ENCODE measurements at places on chromosomes 16 and 17.

- DNase-seq: no peak
These were observed 1.9 kb downstream of the HS3ST2 start for GRCh38 chr16:22815863-22816262.

DNA sequence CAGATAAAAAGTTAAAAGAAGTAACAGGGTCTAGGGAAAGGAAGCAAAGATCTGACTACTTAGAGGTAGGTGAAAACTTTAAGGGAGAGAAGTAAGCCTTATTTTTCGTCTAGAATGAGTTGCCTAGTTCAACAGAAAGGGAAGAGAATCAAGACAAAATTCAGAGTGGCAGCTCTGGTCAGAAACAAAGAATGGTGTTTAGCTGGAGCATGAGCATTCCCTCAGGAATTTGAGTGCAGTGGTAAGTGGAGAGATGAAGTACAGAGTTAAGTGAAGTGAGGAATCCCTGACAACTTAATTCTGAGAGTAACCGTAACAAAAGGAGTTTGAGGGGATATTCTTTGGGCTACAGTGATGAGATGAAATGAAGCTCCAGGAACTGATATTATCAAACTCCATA lies 11.5 kb downstream of the SMG6 start:
- no peak for DNase-seq

- no peak for DNase-seq
These were observed 309.9 kb upstream of the ASIC2 start for GRCh38 chr17:33602981-33603380.

DNA sequence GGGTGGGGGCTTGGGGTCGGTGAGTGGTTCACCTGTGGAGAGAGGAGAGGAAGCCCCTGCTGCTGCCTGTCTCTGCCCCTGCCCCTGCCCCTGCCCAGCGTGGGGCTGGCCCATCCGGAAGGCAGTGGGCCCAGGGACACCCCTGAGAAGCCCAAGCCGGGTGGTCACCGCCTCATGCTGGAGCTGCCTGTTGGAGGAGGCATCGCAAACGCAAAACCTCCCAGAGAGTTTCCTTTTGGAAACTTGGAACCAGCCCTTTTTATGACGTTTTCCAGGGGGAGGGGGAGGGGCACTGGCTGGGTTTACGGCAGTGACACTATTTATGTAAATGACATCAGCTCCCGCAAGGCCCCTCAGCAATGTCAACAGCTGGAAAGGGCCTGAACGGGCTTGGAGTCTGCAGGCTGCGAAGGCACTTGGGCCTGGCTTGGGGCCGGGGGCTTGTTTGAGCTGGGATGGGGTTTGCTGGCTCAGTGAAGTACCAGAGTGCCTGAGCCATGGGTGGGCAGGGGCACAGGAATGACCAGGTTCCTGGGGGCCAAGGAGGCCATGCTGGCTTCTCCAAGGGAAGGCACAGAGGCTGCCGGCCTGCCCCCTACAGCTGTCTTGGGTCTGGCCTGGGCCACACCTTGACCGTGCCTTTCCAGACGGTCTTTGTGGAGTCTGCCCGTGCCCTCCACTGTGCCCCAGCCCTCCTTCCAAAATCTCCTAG lies 219.5 kb downstream of the NTN1 start:
- peak; percentile 9 for DNase-seq

DNA sequence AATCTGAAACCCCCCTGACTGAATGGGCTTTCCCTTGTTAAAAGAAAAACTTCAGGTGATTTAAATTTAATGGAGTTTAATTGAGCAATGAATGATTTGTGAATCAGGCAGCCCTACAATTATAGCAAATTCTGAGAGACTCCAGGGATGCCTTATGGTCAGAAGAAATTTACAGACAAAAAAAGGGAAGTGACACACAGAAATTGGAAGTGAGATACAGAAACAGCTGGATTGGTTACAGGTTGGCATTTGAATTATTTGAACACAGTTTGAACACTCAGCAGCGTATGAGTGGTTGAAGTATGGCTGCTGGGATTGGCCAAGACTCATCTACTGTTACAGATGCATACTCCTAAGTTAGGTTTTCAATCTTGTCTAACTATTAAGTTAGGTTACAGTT lies 19.0 kb upstream of the CPHXL start:
- DNase-seq: no peak

- no peak for DNase-seq
These were observed 44.5 kb downstream of the ZNRF1 start for GRCh38 chr16:75043175-75043895.

GRCh38 chr16:11140466-11140865 lies 115.5 kb downstream of the SOCS1 start:
- DNase-seq: no peak

- DNase-seq: no peak
These were observed 38.6 kb downstream of the ARHGAP27 start for GRCh38 chr17:45394091-45394490.

- no peak for DNase-seq
These were observed 1.3 kb downstream of the ARMC5 start for GRCh38 chr16:31460582-31461002.

- DNase-seq: no peak
These were observed 87.8 kb downstream of the GNAO1 start for GRCh38 chr16:56279132-56279531.

- DNase-seq: no peak
These were observed 80.5 kb downstream of the MYH13 start for GRCh38 chr17:10292057-10292937.

DNA sequence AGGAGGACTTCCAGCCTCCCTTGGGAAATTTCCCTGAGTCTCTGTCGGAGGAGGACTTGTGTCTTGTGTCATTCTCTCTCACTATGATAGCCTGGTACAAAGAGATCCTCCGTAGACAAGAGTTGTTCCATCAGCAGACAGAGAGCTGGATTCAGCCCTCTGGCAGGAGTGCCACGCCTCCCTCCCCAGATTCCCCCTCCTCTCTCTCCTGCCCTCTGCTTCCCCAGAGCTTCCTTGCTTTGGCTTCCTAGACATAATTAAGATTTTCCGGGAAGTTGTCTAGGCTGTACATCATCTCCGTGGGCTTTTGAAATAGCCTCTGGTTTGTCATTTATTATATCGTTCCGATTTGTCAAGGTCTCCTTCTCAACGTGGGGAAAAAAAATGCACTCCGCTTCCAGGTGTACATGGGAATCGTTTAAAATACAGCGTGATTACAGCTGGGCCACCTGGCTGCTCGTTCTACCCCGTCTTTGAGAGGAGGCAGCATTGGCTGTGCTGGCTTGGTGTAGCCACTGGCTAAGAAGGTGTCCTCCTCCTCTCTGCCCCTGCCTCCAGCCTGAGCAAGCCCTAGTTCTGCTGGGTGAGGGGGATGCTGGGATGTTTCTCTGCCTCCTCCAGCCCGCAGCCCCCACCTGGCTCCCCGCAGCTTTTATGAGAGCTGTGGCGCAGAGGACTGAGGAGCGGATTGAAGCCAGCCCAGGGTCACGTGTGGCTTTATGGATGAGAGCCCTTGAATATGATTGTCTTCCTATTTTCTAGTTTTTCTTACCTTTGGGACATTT lies 282.5 kb downstream of the SNX29 start:
- no peak for DNase-seq

DNA sequence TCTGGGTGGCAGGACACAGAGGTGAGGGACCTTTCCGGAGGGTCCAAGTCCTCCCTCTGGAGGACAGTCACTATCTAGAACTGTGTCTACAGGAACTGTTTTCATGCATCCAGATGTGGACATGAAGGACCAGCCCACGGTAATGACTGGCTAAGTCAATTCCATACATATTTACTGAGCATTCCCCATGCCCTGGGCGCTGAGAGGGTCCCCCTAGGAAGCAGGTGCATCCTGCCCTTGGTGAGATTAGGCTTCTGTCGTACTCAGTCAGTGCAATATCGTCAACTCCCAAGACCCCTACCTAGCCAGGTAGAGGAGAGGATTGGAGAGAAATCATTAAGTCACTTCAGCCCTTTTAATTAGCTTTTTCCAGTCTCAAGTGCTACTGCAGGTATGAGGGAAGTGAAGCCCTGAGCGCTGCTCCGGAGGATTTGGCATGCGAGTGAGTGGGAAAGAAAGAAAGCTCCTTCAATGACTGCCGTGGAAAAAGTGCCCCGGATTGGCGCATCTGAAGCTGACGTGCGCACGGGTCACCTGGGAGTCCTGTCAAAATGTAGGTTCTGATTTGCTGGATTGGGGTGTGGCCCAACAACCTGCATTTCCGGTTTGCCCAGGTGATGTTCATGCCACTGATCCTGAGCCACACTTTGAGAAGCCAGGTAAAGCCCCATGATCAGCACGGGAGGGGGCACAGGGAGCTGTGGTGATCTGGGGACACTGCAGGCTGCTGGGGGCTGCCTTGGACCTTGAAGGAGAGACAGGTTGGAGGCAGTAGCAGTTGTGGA lies 367.4 kb upstream of the TNRC6C start:
- DNase-seq: no peak

GRCh38 chr16:78362524-78363135 lies 263.2 kb downstream of the WWOX start:
- DNase-seq: no peak

- no peak for DNase-seq
These were observed 24.1 kb downstream of the ANKFN1 start for GRCh38 chr17:56177361-56177760.

DNA sequence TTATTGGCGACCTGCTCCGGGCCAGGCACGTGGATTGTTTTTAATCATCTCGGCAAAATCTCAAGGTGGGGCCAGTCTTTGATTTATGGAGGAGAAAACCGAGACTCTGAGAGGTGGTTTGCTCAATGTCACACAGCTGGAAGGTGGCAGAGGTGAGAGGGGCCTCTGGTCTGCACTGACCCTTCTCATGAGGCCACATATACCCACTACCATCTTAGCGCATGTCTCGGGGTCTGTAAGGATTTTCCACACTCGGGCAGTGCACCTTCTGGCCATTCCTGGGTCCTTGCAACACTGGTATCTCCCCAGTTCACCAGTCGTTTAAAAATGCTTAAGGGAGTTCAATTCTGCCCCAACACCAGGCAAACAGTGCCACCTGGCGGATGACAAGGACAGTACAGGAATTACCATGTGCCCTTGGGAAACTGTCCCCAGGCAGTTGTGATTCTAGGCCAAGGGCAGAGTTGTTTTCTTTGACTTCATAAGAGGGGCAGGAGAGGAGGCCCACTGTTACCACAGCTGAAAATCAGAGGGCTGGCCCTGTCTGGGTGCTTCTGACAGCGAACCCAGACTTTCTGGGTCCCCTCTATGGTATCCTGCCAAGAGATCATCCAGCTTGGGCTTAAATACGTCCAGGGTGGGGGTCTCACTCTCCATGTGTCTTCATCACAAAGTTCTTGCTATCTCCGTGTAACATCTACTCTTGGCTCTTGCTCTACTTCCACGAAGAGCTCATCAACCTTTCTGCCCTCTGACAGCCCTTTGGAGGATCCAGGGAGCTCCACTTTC lies 39.4 kb upstream of the RAI1 start:
- peak; percentile 21 for DNase-seq

DNA sequence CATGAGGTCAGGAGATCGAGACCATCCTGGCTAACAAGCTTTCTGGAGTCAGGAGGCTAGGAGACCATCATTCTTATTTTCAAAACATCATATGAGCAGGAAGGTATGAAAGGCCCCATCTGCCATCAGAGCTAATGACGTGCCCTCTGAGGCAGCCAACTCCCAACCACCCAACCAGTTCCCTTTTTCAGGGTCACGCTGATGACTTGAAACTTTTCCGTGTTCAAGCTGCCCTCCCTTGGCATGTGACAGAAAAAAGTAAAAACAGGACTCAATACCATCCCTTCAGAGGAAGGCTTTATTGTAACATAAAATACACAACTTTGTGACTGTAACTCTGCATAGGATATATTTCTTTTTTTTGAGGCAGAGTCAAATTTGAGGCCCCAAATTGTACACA lies 4.6 kb upstream of the GHDC start:
- no peak for DNase-seq

DNA sequence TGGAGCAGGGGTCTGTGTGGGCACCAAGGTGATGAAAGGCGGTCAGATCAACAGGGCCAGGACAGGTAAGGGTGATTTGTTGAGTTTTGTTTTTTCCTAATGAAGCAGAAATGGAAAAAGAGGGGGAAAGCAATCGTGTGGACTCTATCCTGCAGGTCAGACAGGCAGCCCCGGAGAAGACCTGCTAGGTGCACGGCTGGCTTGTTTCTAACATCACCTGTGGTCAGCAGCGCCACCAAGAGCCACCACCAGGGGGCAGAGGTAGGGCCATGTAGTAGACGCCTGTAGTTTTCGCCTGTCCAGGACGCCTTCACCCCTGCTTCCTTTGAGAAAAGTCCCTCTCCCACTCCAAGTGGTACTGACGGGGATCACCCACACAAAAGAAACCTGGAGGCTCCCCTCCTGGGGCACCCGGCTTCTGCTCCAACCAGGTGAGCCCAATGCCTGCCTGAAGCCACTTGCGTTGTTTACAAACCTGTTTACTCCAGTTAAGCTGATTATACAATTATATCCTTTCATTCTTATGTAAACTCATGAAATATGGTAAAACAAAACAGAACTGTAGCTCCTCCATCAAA lies 54.2 kb upstream of the SEC14L1 start:
- no peak for DNase-seq

DNA sequence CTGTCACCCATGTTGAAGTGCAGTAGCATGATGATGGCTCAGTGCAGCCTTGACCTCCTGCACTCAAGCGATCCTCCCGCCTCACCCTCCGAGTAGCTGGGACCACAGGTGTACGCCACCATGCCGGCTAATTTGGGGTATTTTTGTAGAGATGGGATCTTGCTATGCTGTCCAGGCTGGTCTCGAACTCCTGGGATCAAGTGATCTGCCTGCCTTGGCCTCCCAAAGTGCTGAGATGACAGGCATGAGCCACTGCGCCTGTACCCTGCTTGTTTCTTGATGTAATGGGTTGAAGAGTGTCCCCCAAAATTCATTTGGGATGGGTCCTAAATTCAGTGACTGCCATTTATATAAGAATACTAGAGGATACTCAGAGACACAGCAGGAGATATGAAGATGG lies 57.2 kb downstream of the ABCC6 start:
- no peak for DNase-seq

All from BJ (cell line).